ENCODE measurements at places on chromosomes 7 and 10.

GRCh38 chr7:121306565-121306964, 22.2 kb upstream of the WNT16 start:
- no peak for DNase-seq

GRCh38 chr10:45589009-45589408, 83.6 kb downstream of the ZFAND4 start:
- DNase-seq, result no peak

GRCh38 chr10:98260350-98260749, 7.6 kb downstream of the LOXL4 start:
- no peak for DNase-seq

- DNase-seq, result peak; percentile 7
Measured at GRCh38 chr7:110759069-110759468, 331.9 kb upstream of the LRRN3 start.

DNA sequence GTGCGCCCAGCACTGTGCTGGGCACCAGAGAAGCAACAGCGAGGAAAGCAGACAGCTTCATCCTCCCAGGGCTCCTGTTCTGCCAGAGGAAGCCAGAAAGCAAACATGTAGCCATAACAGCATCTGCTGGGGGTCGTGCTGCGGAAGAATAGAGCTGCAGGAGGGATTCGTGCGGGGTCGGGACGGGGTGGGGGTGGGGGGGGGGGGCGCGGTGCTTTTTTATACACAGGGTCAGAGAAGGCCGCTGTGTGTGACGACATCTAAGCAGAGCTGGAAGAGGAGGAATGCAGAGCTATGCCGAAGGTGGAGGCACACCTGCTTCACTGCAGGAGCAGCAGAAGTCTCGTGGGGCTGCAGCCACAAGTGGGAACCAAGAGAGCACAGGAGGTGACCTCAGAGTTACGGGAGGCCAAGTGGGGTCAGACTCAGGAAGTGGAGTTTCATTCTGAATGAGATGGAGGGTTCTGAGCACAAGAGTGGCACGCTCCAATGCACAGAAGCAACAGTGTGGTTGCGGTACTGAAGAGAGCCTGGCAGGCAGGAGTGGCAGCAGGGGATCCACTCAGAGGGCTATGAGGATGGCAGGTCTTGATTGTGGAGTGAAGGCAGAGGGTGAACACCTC, 11.1 kb downstream of the PKD1L1 start:
- DNase-seq, result no peak

GRCh38 chr7:69598081-69598486, at the start of gene AUTS2:
TSS of gene AUTS2 (plus strand) at chr7:69598475. CDS start at chr7:69599654, 1,179 bp downstream.
- peak; percentile 96 for DNase-seq

- DNase-seq, result no peak
Measured at GRCh38 chr7:89666136-89666835, 488.0 kb upstream of the STEAP1 start.

GRCh38 chr7:128986609-128987008, 48.9 kb downstream of the IRF5 start:
- DNase-seq, result no peak

GRCh38 chr10:124249196-124249595, 155.8 kb upstream of the CHST15 start:
- DNase-seq, result no peak

DNA sequence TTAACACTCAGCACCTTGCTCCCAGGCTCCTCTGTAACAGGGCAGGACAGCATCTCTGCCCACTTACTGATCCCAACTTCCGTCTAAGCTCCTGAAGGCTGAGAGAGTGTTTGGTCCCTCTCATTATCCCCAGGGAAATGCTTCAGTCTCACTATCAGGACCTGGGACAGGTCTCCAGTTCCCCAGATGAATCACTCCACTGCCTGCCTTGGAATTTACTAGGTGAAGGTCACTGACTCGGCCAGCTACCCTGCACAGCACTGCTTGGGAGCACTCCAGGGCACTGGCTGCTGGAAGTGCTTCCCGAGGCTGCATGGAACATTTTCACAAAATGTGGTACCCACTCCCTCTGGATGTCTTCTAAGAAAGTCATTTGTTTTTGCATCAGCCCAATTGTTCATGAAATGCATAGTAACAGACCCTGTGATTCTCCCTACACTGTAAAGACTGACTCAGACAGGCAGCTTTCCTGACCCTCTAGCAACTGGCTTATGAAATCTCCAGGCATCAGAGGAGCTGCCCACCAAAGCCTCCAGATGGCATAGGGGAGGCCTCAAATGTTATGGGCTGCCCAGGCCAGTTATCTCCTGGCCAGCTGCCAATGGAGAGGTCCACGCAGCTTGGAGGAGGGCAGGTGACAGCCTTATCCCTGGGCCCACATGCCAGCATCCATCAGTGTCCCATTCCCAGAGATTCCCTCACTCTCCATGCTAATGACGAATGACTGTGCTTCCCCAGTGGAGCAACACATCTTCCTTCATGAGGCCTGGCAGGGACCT, 89.1 kb downstream of the GFRA1 start:
- peak; percentile 44 for DNase-seq

- no peak for DNase-seq
Measured at GRCh38 chr10:18268005-18268404, 127.8 kb downstream of the CACNB2 start.

DNA sequence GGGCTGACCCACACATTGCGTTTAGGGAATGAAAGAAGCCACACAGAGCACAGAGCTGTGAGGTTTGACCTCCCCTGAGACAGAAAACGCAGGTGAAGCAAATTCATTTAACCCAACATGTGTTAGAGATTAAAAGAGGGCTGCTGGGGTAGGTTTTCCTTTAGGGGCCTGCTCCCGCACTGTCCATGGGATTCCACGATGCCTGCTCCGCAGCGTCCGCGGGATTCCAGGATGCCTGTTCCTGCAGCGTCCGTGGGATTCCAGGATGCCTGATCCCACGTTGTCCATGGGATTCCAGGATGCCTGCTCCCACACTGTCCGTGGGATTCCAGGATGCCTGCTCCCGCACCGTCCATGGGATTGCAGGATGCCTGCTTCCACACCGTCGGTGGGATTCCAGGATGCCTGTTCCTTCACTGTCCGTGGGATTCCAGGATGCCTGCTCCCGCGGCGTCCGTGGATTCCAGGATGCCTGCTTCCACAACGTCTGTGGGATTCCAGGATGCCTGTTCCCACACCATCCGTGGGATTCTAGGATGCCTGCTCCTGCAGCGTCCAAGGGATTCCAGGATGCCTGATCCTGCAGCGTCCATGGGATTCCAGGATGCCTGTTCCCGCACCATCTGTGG, 78.7 kb downstream of the VIPR2 start:
- DNase-seq, result no peak

DNA sequence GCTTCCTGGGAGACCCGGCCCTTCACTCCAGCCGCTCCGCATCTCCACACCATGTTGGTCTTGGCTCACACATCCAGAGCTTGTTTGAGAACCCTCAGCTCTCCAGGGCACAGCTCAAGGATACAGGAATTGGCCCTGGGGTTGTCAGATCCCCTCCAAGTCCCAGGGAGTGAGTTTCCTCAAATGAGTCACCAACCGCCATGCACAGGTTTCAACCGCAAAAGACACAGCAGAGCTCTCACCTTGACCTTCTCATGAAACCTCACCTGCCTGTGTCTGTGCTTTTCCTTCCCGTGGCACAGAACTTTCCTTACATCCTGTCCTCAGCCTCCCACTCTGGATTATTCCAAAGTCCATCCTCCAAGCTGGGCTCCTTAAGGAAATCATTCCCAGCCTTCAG, 20.6 kb downstream of the AZGP1 start:
- no peak for DNase-seq

DNA sequence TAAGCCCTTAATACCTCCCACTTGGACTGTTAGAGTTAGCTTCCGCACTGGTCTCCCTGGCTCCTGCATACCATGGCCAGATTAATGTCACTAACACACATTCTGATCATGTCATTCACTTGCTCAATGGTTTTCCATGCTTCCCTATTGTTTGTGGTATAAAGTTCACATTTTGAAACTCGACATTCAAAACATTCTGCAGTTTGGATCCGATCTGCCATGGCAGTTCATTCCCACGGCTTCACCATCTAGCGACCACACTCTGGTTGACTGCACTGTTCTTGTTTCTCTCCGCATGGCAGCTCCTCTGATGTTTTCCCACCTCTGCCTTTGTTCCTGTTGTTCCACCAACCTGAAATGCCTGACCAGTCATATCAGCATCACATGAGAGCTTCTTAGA, 87.4 kb upstream of the WAC start:
- DNase-seq, result no peak

GRCh38 chr7:153675131-153675530, 377.1 kb upstream of the DPP6 start:
- no peak for DNase-seq

DNA sequence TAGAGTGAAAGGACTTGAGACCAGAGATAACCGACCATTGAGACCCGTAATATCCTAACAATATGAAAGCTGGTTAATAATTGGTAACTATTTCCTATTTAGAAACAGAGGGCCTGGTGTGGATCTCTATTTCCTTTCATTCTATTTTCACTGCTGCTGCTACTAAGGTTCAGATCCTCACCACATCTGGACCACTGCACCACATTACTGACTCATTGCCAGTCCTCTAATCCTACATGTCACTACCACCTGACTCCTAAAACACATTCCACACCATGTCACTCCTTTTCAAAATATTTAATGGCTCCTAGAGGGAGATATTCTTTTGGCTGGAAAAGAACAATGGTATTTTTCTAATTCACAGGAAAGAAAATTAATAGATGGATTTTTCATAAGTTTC, 6.4 kb downstream of the USP54 start:
- DNase-seq, result peak; percentile 15

Measured in fibroblast of skin of scalp (primary cell).